ENCODE measurements at places on chromosomes 16 and 17. TPM values are rescaled to one million over a fixed set of nuclear protein-coding genes. Genes with fewer than 3 reads are reported as not detected.

The IRX5 gene
- not detected for total RNA-seq

The PLA2G10 gene
- 23.7 TPM for total RNA-seq

- peaks cover 15% of the 10 kb centered on the region for H3K4me1 ChIP-seq
- peak overlapping the region; percentile 24 for H3K4me3 ChIP-seq
- peak; percentile 77 for DNase-seq
- H3K27ac ChIP-seq: peak overlapping the region; percentile 90
These were observed 1.3 kb upstream of the HIC1 start for GRCh38 chr17:2053380-2054261.

GRCh38 chr16:9095656-9096397, 4.4 kb downstream of the HAPSTR1 start:
- no peak overlapping the region for H3K4me3 ChIP-seq
- H3K36me3 ChIP-seq: no peaks in the 10 kb centered on the region
- H3K27ac ChIP-seq: peak overlapping the region; percentile 35
- no peak for DNase-seq
- H3K4me1 ChIP-seq: peaks cover 77% of the 10 kb centered on the region

- H3K36me3 ChIP-seq: no peaks in the 10 kb centered on the region
- peaks cover 36% of the 10 kb centered on the region for H3K27me3 ChIP-seq
- no peak overlapping the region for H3K27ac ChIP-seq
- H3K4me3 ChIP-seq: no peak overlapping the region
- no peak for DNase-seq
- H3K4me1 ChIP-seq: no peaks in the 10 kb centered on the region
These were observed 7.8 kb downstream of the KRT28 start for GRCh38 chr17:40791787-40792436.

DNA sequence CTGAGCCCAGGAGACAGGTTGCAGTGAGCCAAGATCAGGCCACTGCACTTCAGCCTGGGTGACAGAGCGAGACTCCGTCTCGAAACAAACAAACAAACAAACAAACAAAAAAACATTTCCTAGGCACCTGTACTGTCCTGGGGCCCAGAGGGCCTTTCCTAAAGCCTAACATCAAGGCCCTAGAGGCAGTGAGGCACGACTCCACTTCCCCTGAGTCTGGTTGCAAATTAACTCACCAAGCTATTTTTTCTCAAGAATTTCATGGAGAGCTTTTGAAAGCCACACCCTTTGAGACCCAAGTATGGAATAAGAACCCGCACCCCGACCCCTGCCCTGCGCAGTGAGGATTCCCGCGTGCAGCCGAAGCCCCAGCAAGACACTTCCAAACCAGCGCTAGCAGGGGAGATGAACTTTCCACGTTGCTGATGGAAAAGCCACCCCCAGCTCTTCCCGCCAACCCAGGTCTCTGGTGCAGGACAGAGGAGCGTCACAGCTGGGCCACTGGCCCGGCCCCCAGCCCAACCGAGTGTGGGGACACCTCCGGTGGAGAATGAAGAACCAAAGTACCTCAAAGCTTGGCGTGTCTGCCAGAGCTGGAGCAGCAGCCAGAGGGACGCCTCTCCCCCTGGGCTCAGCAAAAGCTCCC, 1.2 kb downstream of the CHST5 start:
- DNase-seq: no peak
- no peaks in the 10 kb centered on the region for H3K27me3 ChIP-seq
- H3K27ac ChIP-seq: no peak overlapping the region
- no peaks in the 10 kb centered on the region for H3K36me3 ChIP-seq

- DNase-seq: no peak
- peaks cover 15% of the 10 kb centered on the region for H3K4me1 ChIP-seq
- H3K27me3 ChIP-seq: no peaks in the 10 kb centered on the region
These were observed 33.9 kb downstream of the CREBBP start for GRCh38 chr16:3846595-3847091.

GRCh38 chr17:81579821-81580321, 27.7 kb upstream of the FAAP100 start:
- no peaks in the 10 kb centered on the region for H3K4me1 ChIP-seq
- no peak overlapping the region for H3K27ac ChIP-seq
- H3K36me3 ChIP-seq: peaks cover 16% of the 10 kb centered on the region
- no peak for DNase-seq

- H3K36me3 ChIP-seq: no peaks in the 10 kb centered on the region
- H3K27me3 ChIP-seq: no peaks in the 10 kb centered on the region
- no peaks in the 10 kb centered on the region for H3K4me1 ChIP-seq
- H3K4me3 ChIP-seq: no peak overlapping the region
- no peak for DNase-seq
These were observed 23.9 kb downstream of the CA10 start for GRCh38 chr17:52134641-52135040.

- peaks cover 15% of the 10 kb centered on the region for H3K4me1 ChIP-seq
- peak; percentile 46 for DNase-seq
- no peaks in the 10 kb centered on the region for H3K27me3 ChIP-seq
- no peaks in the 10 kb centered on the region for H3K36me3 ChIP-seq
- H3K4me3 ChIP-seq: peak overlapping the region; percentile 90
- H3K27ac ChIP-seq: peak overlapping the region; percentile 86
These were observed 680 bp downstream of the ZNF629 start for GRCh38 chr16:30786115-30786935.

- no peaks in the 10 kb centered on the region for H3K36me3 ChIP-seq
- H3K4me3 ChIP-seq: no peak overlapping the region
- no peaks in the 10 kb centered on the region for H3K27me3 ChIP-seq
- no peak overlapping the region for H3K27ac ChIP-seq
- no peaks in the 10 kb centered on the region for H3K4me1 ChIP-seq
These were observed 74.1 kb upstream of the CDH11 start for GRCh38 chr16:65195998-65196397.

GRCh38 chr16:77780378-77780837, 8.0 kb upstream of the VAT1L start:
- no peak overlapping the region for H3K27ac ChIP-seq
- no peak overlapping the region for H3K4me3 ChIP-seq
- H3K36me3 ChIP-seq: no peaks in the 10 kb centered on the region

DNA sequence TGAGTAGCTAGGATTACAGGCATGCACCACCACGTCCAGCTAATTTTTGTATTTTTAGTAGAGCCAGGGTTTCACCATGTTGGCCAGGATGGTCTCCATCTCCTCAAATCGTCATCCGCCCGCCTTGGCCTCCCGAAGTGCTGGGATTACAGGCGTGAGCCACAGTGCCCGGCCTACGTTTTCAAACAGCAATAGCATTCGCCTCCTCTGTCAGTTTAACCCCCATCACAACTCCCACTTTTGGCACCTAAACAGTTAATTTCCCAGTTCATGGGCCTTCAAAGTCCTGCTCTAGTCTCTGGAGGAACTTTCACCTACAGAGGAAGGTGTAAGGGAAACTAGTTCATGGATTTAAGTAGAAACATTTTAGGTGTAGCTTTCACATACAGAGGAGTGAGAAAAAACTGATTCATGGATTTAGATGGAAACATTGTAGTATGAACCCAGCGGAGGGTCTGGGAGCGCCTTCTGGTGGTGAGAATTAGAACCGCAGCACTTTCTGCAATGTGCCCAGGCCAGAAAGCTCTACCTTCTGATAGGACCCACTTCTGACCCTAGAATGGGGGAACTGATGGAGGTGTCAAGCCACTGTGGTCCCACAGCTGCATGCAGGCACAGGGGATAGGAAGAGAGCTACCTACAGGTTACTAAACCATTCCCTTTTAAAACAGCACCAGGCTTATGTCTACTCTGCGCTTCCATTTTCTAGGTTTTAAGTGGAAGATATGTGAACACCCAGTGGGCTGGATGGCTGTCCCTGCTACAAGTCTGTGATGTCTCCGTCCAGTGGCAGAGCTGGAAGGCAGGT, 12.0 kb upstream of the MEOX1 start:
- H3K4me1 ChIP-seq: peaks cover 19% of the 10 kb centered on the region
- DNase-seq: peak; percentile 80
- no peak overlapping the region for H3K4me3 ChIP-seq
- no peak overlapping the region for H3K27ac ChIP-seq

Data from transverse colon (tissue), 4 donors.